ENCODE measurements at places on chromosomes 2 and 18.
A peak's percentile ranks its signal among the peaks of the same experiment; 100 is the strongest.

DNA sequence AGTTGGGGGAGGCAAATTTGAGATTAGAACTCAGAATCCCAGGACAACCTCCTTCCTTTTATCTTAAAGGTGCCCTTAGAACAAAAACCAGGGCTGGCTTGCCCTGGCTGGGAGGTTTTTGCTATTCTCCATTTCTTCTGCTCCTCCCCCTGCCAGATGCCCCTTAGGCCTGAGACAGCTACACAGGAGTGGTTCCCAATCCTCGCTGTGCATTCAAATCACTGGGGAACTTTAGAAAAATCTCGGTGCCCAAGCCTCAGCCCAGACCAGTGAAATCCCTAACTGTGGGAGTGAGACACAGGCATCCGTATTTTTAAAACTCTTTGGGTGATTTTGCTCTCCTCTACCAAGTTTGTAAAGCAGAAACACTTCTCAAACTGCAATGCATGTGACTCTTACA, 38.8 kb downstream of the LBH start:
- DNase-seq: no peak

DNA sequence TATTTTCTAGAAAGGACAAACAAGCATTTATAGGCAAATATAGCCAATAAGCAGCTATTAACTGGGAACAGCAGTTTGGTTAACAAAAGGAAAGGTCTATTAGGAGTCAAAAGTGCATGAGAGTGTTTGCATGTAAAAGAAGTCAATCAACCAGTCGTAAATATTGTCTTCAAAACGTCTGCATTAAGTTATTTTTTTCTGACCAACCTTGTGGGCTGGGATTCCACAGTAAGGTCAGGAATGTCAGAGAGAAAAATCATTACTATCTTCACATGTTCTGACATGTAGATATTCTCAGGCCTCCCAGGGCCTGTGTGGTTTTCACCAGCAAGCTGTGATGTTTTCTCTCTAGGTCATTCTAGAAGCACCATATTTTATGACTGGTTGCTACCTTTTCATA, 922.5 kb downstream of the SUCLG1 start:
- DNase-seq: no peak

- peak; percentile 49 for DNase-seq
Observed at GRCh38 chr2:56132138-56132537, 51.7 kb upstream of the CCDC85A start.

DNA sequence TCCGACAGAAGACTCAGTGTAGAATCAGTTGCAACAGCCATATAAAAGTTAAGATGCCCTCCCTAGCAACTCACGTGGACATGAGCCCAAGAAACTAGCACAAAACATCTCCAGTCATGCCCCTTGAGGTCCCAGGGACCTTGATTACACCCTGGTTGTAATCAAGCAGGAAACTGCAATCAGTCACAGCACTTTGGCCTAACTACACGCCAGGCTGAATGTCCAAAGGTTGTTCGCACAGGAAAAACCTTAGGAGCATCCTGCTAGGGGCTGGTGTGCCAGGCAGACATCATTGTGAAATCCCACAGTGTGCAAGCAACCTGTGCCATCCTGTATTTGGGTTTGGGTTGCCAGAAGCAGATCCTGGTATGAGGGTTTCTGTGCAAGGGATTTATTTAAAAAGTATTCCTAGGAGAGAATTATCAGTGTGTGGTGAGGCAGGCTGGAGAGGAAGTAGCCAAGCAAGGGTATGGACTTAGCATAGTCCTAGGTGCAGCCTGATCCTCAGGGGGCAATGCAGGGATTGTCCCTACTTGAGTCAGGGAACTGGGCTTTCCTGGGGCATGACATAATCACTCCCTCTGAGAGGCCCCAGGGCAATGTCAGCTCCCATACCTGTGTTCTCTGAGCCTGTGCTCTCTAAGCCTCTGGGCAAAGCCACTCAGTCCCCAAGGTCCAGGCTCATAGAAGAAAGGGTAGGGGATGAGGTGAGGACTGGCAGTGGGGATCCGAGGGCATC, 17.8 kb upstream of the SULT1C2 start:
- no peak for DNase-seq

DNA sequence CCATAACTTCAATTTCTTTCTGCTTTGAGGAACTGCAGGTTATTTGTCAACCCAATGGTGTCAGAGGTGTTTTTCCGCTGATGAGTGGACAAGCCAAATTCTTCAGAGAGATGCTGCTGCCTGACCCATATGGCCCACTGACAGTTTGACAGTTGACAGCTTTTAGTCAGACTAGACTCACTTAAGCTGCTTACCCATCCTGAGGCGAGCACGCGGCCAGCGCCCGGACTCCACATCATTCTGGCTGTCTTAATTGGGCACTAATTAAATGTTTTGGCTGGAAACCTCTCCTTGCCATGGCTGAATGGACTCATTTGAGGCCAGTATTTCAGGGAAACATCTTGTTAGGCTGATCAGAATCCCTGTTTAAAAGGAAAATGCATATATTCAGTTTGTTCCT, 316.1 kb upstream of the FANCL start:
- DNase-seq: no peak

DNA sequence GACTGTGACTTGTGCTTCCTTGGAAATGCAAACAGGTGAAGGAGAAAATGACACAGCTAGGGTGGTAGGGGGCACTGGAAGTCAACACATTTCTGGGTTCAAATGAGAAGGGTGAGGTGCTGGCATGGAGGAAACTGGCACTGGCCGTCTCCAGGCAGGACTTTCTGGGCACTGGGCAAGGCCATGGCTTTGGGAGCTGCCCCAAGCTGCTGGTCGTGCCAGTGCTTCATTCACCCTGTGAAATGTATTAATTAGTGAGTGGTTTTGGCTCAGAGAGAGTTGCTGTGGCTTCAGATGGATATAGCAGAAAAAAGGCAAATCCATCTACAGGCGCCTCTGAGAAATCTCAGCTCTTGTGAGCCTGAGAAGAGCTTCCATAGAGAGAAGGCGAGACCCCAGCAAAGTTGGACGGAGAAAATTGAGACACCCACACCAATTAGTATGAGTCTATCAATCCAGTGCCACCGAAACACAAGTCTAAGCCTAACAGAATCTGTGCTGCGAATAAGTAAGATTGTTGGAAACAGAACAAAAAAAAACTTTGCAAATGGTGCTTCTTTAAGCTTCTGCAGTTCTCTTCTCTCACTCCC, 202.1 kb upstream of the TNP1 start:
- no peak for DNase-seq
